ENCODE measurements at places on chromosomes 2 and 18.

- no peak for DNase-seq
Measured at GRCh38 chr2:225735844-225736243, 336.3 kb downstream of the NYAP2 start.

GRCh38 chr2:96407041-96407918, 71.7 kb downstream of the NCAPH start:
- DNase-seq = peak; percentile 82

- DNase-seq = no peak
Measured at GRCh38 chr2:231640641-231641111, 48.0 kb downstream of the TEX44 start.

DNA sequence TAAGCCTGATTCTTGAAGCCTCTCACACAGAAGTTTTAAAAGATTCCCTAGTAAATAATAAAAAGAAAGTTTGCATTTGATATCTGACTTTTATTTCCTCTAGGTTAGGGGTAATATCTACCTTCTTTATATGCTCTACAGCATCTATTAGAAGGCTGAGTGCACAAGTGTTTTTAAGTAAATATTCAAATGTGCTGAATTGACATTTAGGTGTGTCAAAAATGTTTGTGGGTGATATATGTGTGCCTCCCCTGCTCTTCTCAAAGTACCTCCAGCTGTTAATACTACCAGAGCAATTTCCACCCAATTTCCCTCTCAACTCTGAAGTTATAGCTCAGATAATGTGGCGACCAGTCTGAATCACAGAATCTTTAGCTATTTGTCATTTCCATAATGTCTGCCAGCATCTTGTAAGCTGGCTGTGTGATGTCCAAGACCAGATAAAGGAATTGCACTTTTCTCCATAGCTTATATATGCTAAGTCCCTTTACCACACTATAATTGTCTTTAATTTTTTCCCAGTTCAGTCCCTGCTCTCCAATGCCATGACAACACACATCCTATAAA, 24.4 kb upstream of the ERMN start:
- DNase-seq = no peak

DNA sequence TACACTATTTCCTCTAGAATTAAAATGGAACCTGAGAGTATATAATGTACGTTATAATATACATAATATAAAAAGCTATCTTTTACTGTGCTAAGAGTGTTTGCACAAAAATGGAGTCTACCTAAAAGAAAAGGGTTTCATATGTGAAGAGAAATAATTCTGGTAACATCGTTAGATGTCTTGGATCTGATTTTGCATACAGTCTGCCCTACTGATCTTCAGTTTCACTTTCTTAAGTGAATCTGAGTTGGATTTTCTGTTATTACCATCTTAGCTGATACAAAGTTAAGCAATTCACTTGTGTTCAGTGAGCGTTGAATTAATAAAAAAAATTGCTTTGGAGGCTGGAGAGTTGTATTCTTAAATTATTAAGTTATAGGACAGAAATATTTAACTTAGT, 502.1 kb upstream of the TMEFF2 start:
- DNase-seq = no peak

GRCh38 chr2:29544917-29545316, 376.5 kb downstream of the ALK start:
- no peak for DNase-seq

DNA sequence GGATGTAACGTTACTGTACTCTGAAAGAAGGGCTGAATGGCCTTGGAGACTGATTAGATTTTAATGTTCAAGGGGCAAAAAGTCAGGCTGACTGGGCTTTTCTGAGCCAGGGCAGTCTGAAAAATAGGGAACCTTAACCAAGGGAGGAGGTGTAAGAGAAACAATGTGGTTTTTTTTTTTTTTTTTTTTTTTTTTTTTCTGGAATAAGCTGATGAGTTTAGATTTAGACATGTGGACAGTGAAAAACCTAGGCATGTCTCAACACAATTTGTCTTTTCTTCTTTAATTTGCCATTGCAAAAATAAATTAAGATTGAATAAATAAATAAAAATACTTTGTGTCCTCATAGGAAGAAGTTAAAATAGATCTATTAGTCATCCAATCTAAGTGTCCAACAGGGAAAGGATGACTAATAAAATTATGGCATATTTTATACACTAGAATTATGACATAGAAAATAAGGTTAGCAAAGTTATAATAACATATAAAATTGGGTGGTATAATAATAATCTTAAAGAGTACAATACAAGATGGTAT, 237.6 kb upstream of the TRIB2 start:
- DNase-seq = no peak

DNA sequence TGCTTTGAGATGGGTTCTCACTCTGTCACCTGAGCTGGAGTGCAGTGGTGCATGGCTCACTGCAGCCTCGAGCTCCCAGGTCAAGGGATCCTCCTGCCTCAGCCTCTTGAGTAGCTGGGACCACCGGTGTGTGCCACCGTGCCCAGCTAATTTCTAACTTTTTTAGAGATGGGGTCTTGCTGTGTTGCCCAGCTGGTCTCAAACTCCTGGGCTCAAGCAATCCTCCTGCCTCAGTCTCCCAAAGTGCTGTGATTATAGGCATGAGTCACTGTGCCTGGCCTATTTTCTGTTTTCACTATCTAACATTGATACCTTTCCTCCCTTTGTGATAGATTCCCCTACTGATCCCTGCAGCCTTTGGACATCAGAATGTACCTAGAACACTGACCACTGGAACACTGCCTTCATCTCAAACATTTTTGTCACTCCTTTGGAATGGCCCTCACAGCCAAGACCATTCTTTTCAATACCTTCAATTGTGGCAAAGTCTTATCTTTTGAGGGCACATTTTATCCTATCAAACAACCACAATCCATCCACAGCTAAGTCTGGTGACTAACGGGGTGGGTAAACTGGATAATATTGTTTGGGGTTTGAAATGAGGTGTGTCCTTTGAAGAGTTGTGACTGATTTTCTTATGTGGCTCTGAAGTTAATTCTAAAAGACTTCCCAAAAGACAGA, 43.7 kb downstream of the EPAS1 start:
- no peak for DNase-seq

GRCh38 chr18:22337306-22337705, 80.4 kb downstream of the CTAGE1 start:
- no peak for DNase-seq

DNA sequence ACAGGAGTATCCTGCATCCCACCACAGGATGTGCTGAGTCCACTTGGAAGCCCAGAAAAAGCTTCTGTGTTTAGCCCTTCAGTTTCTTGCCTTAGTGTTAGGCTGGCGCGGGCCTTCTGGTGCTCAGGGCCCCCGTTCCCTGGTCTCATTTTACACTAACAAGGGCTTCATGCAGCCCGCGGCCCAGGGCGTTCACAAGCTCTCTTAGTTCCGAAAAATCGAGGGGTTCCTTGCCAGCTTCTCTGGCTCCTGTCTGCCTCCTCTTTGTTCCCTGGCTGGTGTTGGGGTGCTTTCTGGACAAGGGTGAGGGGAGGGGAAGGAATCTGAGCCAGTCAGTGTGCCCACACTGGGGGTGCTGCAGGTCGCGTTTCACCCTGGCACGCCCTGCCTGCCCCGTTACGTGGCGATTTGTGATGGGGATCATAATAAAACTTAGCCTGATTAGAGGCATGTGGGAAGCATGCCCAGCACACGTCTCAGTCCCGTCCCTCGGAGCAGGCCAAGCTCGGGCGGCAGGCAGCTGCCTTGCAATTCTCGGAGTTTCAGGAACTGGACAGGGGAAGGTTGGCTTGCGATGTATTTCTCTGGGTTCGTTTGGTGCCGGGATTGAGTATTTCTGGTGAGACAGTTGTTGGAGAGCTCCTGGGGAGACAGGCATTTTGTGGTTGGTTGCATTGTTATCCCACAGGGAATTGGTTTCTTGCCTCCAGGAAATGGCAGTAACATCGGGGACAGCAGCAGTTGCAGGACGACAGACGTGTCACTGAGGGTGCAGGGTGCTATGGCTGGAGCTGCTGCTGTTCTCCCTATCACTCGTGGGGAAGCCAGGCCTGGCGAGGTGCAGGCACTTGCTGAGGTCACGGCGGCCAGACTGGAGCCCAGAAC, 22.9 kb downstream of the SH3BP4 start:
- DNase-seq = no peak

GRCh38 chr18:63317556-63317946, 2.0 kb downstream of the BCL2 start:
- peak; percentile 25 for DNase-seq

GRCh38 chr18:54923339-54923956, 35.8 kb downstream of the CCDC68 start:
- no peak for DNase-seq

GRCh38 chr2:18558458-18558857, 2.0 kb downstream of the RDH14 start:
- DNase-seq = no peak

GRCh38 chr2:202109737-202110184, 36.7 kb downstream of the KIAA2012 start:
- DNase-seq = no peak

DNA sequence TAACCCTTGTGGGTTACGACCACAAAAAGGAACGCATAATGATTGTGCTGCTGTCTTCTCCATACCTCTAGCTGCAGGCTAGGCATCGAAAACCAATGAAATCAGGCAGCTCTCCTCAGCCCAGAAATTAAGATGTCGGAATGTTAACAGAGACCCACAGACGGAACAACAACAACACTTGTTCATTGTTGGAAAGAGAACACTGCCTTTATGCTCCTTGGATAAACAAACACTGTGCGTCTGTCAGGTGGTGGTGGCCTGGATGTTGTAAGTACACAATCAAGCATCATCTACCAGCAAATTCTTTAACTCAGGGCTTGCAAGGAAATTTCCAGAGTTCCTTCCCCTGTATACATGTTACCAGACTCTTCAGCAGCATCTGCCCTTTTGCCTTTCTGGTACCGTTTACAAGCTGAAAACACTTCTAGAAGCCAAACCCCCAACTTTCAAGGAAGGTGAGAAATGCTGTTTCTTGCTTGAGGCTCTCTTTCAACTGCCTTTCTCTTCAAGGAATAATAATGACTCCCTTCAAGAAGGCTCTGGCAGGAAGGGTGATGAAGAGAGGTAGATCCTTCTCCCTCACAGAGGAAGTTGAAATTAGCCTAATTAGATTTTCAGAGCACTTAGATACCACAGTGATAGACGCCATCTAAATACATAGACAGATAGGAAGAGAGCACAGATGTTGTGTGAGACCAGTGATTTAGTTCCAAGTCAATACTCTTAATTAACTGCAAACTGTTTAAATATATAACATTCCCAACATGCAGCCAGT, 332.7 kb downstream of the ZNF521 start:
- DNase-seq = no peak

GRCh38 chr2:71469403-71470398, 16.3 kb downstream of the DYSF start:
- DNase-seq = no peak

DNA sequence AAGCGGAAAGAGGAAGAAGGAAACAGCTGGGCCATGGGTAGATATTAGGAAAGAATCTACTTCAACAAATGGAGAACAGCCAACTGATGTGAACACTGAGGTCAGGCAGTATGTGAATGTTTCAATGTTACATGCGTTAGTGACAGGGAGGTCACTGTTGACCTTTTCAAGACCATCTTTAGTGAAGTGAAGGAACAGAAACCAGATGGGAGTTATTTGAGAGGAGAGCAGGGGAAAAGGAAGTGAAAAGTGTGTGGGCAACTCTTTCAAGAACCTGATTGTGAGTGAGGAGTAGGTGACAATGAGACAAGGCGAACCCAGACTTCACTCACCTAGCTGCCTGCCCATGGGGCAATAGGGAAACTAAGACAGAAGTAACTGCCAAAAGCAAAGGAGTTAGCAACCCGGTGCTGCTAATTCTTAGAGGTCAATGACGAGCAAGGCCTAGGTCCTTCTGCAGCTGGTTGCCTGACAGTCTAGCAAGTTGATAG, 67.0 kb downstream of the SP3 start:
- no peak for DNase-seq

GRCh38 chr2:217806482-217806765, 196.4 kb downstream of the TNS1 start:
- no peak for DNase-seq

- no peak for DNase-seq
Measured at GRCh38 chr2:95017071-95017501, 8.4 kb upstream of the MAL start.

DNA sequence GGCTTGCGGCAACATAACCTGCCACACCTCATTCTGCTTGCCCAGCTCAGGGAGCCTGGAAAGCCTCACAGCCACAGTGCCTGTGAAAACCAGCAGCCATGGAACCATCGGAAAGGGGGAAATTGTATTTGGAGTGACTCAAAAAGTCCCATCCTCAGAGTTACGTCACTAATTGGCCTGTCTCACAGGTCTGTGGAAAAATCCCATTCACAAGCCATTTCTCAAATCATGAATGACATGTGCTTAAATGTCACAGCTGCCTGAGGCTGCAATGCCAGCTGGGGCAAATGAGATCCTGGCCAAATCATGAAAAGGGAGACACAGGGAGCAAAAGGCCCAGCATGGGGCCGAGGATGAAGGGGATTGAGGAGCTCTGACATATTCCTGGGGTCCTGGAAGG, 486.9 kb upstream of the RAB6C start:
- no peak for DNase-seq

DNA sequence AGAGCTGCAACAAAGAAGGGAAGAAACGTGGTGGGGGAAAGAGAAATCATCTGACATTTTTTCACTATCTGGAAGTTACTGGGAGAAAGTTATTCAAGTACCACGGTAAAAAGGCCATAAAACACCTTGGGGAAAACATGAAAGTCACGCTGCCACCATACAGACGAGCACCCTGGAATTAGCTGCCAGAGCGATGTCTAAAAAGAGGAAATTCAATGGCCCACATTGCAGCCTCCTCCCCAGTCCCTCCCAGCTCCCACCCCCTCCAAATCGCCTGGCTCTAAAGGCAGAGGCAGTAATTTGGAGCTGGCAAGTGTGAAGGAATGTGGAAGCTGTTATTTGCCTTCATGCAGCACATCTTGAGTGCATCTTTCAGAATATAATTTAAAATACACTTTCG, 192.0 kb downstream of the ALK start:
- no peak for DNase-seq

GRCh38 chr2:6921321-6921922, 4.2 kb downstream of the RNF144A start:
- DNase-seq = no peak

GRCh38 chr2:240149943-240150784, 9.7 kb upstream of the OTOS start:
- DNase-seq = peak; percentile 62

GRCh38 chr2:109324861-109325260, 195.9 kb downstream of the SH3RF3 start:
- DNase-seq = no peak
